ENCODE measurements at places on chromosomes 1 and 21.

- no peak for DNase-seq
Measured at GRCh38 chr1:59903141-59903754, 23.3 kb downstream of the CYP2J2 start.

GRCh38 chr1:14522926-14523241 lies 75.6 kb upstream of the KAZN start:
- no peak for DNase-seq

DNA sequence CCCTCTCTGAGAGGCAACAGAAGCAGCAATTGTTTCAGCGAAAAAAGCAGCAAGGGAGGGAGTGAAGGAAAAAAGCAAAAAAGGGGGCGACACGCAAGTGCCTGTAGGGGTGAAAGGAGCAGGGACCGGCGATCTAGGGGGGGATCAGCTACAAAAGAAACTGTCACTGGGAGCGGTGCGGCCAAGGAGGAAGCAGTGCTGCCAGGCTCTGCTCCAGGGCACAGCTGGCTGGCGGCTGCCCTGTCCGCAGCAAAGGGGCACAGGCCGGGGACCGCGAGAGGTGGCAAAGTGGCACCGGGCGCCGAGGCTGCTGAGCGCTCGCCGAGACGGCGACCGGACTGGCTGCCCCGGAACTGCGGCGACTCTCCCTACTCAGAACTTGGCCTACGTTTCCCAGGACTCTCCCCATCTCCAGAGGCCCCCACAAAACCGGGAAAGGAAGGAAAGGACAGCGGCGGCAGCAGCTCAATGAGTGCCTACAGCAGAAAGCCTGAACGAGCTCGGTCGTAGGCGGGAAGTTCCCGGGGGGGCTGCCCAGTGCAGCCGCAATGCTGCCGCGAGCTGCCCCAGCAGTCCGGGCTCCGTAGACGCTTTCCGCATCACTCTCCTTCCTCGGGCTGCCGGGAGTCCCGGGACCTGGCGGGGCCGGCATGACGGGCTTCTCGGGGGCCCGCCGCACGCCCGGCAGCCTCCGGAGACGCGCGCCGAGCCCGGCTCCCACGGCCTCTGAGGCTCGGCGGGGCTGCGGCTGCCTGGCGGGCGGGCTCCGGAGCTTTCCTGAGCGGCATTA lies 1.0 kb upstream of the CDKN2C start:
- no peak for DNase-seq

- no peak for DNase-seq
Measured at GRCh38 chr21:31909153-31910073, 36.6 kb downstream of the HUNK start.

- no peak for DNase-seq
Measured at GRCh38 chr1:116674751-116675150, 7.2 kb upstream of the IGSF3 start.

DNA sequence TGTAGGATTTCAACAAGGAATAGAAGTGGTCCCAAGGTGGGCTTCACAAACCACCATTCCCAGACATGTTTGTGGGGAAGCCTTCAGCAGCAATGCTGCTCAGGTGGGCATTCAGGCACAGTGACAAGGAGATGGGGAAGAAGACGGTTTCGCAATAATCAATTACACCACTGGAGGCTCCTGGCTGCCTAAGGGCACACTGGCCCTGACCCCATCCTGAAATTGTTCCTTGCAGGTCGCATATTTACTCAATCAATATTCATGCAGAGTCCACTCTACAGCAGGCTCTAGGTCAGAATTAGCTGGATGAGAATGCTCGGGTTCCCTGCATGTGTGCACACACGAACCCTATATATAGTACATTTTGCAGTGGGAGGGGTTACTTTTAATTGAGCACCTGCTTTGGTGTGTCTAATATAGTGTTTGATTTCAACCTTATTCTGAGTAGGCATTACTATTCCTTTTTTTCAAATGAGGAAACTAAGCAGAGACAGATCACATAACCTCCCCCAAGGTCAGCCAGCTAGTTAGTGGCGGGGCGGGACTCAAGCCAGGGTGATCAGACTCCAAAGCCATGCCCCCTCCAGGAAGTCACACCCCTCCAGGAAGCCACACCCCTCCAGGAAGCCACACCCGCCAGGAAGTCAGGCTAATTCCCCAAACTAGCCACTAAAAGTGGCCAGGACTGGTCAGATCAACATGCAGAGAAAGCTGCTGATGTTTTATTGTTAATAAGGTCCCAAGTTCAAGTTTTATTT lies 106.5 kb downstream of the HLCS start:
- DNase-seq = no peak

DNA sequence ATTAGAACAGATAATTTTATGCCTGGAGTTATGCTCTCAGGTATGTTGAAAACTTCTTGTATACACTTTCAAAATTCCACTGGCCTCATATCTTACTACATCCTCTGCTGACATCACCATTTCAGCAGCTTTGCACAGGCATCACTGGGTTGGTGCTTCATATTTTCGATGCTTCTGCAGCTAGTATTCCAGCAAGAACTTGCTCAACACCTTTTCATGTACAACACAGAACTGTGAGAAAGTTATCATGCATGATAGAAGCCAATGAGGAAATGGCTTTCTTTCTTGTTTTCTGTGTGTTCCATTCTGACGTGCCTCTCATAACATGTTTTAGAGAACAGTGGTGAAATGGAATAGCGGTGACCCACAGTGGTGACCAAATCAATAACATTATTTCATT lies 5.1 kb upstream of the GBP5 start:
- no peak for DNase-seq

DNA sequence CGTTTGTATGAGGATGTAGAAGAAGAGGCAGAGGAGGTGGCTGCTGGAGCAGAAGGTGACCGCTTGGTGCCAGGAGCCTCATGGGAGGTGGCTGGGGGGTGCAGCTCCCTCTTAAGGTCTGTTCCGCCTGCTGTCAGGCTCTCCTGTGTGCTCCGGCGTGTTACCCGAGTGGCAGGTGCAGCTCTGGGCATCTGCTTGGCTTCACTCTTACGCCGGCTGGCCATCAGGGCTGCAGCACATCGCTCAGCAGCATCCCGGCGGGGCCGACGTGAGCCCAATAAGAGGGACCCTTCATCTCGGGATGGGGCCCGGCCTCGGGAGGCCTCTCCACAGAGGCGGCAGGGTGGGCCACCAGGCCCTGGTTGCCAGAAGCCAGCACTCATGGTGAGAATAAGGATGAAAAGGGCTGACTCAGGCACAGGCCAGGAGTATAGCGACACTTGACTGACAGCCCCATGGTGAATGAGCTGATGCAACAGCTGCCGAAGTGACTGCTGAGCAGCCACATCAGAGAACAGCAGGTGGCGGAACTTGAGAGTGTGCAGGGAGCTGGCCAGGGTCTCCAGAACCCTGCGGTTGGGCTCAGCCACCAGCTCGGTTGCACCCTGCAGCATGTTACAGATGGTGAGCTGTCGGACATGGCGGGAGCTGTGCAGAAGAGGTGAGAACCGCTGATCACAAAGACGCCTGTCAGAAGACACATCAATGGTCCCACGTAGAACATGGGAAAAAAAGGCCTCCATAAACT lies 17.5 kb downstream of the LRRC41 start:
- DNase-seq = no peak

DNA sequence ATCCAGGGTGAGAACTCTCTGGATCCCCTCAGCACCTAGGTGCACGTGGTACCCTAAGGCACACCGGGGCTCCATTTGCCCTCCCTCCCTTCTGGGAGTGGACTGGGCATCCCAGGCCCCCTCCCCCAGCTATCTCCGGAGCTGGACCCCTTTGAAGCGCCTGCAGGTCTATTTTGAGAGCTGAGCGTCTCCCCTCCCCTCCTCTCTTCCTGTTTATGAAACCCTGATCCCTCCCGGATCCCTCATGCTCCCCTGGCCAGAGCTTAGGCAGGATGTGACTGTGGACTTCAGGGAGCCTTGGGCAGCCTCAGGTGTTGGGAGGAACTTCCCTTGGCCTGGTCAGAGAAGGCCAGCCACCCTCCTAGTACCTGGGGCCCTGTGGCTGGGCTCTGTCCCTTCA lies 10.2 kb downstream of the RPS6KA1 start:
- no peak for DNase-seq

DNA sequence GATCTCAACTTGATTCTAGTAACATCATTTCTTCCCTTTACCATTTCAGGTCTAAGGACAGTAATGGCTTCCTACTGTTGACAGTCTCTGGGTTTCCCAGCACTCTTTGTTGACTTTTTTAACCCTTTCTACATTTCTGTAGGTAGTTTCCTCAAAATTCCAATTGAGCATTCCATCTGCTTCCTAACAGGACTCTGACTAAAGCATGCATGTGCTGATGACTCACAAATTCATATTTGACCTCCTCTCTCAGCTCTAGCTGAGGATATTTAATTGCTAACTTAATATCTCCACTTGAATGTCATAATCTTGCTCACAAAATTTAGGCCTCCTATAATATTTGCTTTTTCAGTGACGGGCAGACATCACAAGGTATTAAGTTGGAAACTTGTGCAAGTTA lies 93.3 kb upstream of the ZNHIT6 start:
- no peak for DNase-seq

GRCh38 chr21:41009398-41010100 lies 158.4 kb upstream of the BACE2 start:
- DNase-seq = no peak

DNA sequence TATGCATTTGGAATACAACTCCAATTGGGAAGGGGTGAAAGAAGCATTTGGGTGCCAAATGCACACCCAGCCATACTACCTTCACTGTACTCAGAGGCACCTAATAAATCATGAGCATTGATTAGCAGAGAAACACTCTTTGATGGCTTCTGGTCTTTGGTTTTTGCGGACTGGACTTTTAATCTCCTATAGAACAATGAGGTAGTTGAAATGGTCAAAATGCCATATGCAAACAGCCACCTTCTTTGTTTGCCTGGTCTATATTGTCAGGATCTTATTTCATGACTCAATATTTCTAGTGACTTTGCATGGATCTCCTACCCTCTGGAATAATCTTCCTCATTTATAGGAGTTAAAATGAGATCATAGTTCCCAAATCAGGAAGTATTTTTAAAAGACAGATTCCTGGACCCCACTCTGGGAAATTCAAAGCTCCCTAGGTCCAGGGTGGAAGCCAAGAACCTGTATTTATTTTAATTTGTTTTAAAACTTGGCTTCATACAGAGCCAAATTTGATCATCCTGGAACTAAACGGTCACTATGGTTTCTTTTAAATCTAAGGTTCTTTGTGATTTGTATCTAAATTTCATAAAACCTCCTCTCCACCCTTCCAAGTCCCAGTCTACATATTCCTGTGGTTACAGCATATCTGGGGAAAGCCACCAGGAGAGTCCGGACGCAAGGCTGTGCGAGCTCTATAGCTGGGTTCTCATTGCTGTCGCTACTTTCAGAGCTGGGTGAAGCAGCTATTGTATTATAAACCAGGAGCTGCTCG lies 8.7 kb downstream of the FAM3B start:
- no peak for DNase-seq

- no peak for DNase-seq
Measured at GRCh38 chr1:56915960-56916359, 49.9 kb downstream of the C8B start.

DNA sequence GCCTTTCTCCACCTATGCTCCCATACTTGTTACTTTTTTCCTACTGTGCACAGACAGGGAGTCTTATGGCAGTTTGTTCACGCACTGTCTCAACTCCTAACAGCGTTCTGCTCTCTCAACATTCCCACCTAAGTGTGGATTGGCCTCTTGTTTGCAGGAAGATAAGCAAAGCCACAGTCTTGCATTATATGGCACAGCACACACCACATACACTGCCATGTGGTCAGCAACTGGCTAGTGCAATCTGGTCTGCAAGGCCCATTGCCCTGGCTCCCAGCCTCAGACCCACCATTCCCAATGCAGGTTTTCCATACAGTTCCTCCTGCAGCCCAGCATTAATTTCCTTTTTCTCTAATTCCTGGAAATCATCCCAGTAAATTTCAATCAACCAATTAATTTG lies 38.3 kb upstream of the LAMC2 start:
- DNase-seq = no peak

- no peak for DNase-seq
Measured at GRCh38 chr1:226033582-226033981, 28.9 kb upstream of the H3-3A start.

GRCh38 chr1:95126366-95126765 lies 9.2 kb downstream of the TLCD4 start:
- DNase-seq = no peak

DNA sequence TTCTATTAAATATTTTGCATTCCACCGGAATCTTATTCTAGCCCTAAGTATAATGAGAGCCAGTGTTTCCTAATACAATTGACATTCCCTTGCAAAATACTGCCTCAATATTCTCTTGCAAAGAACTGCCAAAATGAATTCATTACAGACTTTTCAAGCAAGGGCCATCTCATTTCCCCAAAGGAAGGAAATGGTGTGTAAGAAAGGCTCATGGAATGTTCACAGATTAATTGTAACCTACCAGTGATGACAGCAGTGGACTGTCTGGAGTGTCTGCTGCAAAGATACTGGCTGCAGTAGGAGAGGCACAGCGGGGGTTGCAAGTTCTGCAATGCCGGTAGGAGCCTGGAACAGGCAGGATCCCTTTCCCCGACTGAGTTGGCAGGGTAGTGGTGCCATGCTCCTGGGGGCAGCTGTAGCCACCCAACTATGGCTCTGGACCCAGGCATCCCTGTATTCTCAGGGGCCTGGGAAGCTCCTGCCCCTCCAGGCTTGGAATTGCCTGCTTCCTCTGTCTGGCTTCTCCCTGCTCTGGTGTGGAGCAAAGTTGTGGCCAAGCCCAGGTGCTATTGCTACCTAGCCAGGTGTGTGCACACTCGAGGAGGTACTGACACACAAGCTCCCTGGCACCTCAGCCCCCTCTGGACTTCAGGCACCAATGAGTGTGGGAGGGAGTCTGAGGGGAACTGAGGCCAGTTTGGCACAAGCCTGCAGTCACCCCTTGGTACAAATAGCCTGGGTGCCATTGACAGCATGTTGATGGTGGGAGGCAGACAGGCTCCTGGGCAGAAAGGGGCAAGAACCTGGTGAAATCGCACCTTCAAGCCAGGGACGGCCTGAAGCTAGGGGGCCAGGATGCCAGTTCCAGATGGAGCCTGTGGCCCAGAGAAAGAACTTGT lies 1371.0 kb downstream of the KCNT2 start:
- no peak for DNase-seq

GRCh38 chr21:22019766-22020165 lies 1021.6 kb downstream of the NCAM2 start:
- DNase-seq = no peak

- no peak for DNase-seq
Measured at GRCh38 chr1:168271636-168272035, 9.0 kb upstream of the TBX19 start.

All from activated CD8-positive, alpha-beta memory T cell treated with anti-CD3 and anti-CD28 coated beads for 1 hour (primary cell).